ENCODE measurements at places on chromosomes 2 and 18. TPM values are rescaled to one million over a fixed set of nuclear protein-coding genes. Genes with fewer than 3 reads are reported as not detected.
A peak's percentile ranks its signal among the peaks of the same experiment; 100 is the strongest.

Gene ANKRD62
- not detected for polyA plus RNA-seq

GRCh38 chr2:30770816-30771576 lies 36.2 kb downstream of the CAPN13 start:
- peak; percentile 90 for DNase-seq

Gene ATG9A
- polyA plus RNA-seq: not detected

Gene ALPP
- not detected for polyA plus RNA-seq

Gene POLR1A
- polyA plus RNA-seq: 15.5 TPM

DNA sequence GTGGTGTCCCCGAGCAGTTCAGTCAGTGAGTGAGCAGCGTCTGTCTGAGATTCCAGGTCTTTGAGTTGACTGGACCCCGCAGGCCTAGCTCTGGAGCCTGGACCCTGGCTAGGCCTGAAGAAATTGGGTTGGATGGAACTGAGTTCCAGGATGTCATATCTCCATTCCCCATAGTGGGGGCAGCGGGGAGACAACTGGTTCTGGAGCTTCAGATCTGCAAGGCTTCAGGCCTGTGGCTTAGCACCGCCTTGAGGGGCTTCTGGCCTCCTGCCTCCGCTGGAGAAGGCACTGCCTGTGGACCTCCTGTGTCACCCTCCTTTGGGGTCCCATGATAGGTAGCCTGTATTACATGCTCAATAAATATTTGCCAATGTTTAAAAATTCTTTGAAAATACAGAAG lies 288.4 kb upstream of the ID2 start:
- no peak for DNase-seq

- DNase-seq: no peak
These were observed 28.9 kb downstream of the EIPR1 start for GRCh38 chr2:3348767-3349166.

DNA sequence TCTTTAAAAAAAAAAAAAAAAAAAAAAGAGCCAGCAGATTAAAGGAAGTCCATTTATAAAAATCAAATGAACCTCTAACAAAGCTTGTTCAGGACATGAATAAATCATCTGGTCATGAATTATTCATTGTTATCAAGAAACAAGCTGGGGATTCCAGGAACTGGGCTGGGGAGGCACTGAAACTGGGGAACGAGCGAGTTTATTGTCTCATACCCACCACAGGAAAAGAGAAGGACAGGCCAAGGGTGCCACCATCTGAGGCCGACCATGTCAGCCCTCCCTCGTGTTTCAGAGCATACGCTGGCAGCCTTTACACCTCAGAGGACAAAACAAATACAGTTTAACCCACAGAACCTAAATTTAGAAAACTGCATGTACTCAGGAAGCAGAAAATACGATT lies 164.2 kb downstream of the VWC2L start:
- no peak for DNase-seq

Gene GPR39
- polyA plus RNA-seq: 0.26 TPM

- DNase-seq: no peak
These were observed 74.7 kb upstream of the TMEM200C start for GRCh38 chr18:5969989-5970403.

Gene UGT1A8
- polyA plus RNA-seq: not detected

Gene ATP6V1B1
- 2.9 TPM for polyA plus RNA-seq

- peak; percentile 3 for DNase-seq
These were observed 392.2 kb upstream of the FIGN start for GRCh38 chr2:164127971-164128527.

DNA sequence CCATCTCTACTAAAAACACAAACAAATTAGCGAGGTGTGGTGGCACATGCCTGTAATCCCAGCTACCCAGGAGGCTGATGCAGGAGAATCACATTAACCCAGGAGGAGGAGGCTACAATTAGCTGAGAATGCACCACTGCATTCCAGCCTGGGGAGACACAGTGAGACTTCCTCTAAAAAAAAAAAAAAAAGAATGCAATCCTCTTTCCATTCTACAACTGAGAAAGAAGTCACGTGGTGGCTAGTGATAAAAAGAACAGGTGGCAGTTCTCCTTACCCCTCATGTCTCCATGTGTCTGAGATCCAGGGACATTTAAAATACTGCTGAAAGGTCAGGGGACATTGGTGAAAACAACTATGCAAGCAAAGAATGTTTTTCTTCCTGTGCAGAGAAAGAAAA lies 24.4 kb upstream of the GPR39 start:
- DNase-seq: no peak

Gene CYRIA
- polyA plus RNA-seq: 8.4 TPM

GRCh38 chr18:44051026-44051425 lies 629.7 kb upstream of the SETBP1 start:
- DNase-seq: no peak

GRCh38 chr2:238884812-238885408 lies 37.0 kb downstream of the TWIST2 start:
- DNase-seq: no peak

- no peak for DNase-seq
These were observed 29.2 kb downstream of the GPC1 start for GRCh38 chr2:240464514-240465241.

- DNase-seq: no peak
These were observed 56.5 kb upstream of the ERBB4 start for GRCh38 chr2:212595036-212595654.

GRCh38 chr2:47039489-47039870 lies 115.6 kb downstream of the STPG4 start:
- DNase-seq: no peak

Gene ALK
- polyA plus RNA-seq: 0.08 TPM

DNA sequence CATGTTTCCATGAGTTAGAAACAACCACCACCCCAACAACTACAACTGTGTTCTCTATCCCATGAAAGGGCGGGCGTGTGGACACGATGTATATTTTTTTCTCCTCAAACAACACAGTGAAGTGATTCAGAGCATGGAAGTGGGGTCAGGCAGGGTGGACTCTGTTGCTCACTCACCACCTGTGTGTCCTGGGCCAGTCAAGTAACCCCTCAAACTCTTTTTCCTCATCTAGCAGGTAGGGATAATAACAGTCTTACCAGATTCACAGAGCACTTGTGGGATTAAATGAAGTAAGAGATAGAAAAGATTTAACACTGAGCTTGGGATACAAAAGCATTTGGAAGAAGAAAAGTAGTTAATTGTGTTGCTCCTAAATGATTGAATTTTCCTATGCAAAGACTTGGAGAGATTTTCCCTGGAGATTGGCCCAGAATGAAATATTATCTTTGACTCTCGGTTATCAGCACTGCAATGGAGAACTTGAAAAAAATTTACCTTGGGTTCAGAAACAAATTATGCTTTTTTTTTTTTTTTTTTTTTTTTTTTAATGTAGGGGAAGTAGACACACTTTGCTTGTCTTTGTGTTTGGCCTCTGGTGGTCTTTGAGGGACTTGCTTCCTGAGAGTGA lies 161.9 kb upstream of the EPAS1 start:
- DNase-seq: no peak

Gene IL1A
- polyA plus RNA-seq: 0.18 TPM

- DNase-seq: no peak
These were observed 193.6 kb upstream of the FANCL start for GRCh38 chr2:58434692-58435091.

Gene CNTNAP5
- polyA plus RNA-seq: 0.16 TPM

Gene CCBE1
- not detected for polyA plus RNA-seq

GRCh38 chr2:239758279-239758877 lies 266.8 kb downstream of the NDUFA10 start:
- no peak for DNase-seq

GRCh38 chr18:5425721-5426120 lies 118.1 kb downstream of the EPB41L3 start:
- DNase-seq: no peak

Data from muscle of arm (tissue), 14 donors.